ENCODE measurements at places on chromosomes 5 and 9. TPM values are rescaled to one million over a fixed set of nuclear protein-coding genes. Genes with fewer than 3 reads are reported as not detected.

GRCh38 chr5:112646139-112646936 lies 91.3 kb upstream of the APC start:
- DNase-seq, result no peak

DNA sequence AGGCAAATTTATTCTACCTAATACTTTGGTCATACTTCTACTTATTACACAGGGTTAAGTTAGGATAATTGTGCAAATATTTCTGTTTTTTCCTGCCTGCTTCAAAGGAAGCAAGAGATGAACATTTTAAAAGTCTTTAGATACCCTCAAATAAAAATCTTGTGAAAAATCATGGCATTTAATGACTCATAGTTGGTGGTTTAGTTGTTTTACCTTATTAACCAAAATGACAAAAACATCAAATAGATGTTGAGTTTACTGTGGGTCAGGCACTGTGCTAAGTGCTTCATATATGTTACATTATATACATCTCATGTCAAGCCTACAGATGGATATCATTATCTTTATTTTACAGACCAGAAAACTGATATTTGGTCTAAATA lies 54.4 kb downstream of the ZNF474 start:
- DNase-seq, result no peak

GRCh38 chr5:178193251-178193809 lies 6.2 kb upstream of the GMCL2 start:
- no peak for DNase-seq

DNA sequence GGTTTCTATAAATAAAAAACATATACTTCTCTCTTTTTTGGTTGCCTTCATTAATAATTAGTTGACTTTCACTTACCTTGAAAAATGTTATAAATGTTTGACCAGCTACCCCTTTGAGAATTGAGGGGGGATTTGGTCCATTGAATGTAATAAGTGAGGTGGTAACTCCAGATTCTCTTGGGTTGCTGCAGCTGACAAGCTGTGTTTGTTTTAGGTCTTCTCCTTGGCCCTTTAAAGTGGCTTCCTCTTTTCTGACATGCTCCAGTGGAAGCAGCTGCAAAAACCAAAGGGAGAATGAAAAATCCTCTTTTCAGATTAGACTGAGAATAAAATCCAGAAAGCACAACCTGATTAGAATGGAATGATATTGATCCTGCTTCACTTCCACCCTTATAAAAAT lies 410.5 kb downstream of the TMEM38B start:
- no peak for DNase-seq

DNA sequence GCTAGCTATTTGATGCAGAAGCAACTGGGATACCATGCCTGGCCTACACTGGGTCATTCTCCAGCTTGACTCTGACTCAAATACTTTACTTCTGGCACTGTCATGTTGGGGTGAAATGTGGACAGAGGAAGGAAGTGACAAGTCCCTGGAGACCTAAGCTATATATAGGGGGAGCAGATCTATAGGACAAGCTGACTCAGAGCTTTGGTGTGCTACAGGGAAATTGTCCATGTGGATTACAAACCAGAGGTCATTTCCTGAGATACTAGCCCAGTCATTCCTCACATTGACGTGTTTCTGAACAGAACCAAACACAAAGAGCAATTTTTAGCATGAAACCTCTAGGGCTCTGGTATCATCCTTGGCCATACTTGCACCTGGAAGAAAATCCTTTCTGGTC lies 531.6 kb upstream of the CLINT1 start:
- DNase-seq, result no peak

Gene POU5F2
- total RNA-seq, result 2.0 TPM
